ENCODE measurements at places on chromosomes 12 and 14.

GRCh38 chr12:97017213-97017612 is 110.2 kb downstream of the NEDD1 start:
- DNase-seq: no peak

DNA sequence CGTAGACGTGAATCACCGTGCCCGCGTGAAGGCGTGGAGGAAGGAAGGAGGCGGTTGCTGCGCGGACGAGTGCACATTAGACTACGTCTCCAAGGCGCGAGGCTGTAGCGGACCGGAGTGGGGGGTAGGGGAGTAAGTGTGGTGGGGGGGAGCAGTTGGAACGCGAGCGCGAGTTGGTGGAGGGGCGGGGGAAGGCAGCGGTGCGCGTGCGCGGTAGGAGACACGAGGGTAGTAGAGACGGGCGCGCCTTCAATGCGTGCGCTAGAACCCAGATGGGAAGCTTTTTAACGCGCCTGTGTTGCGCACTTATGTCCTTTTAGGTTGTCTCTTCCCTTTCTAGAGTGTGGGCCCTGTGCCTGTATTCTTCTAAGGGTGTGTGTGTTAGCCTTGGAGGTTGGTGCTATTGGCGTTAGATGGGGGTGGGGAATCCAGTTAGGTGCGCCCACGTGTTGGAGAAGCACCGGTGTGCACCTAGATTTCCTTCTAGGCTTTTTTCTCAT is 604 bp downstream of the EIF4B start:
- peak; percentile 76 for DNase-seq

DNA sequence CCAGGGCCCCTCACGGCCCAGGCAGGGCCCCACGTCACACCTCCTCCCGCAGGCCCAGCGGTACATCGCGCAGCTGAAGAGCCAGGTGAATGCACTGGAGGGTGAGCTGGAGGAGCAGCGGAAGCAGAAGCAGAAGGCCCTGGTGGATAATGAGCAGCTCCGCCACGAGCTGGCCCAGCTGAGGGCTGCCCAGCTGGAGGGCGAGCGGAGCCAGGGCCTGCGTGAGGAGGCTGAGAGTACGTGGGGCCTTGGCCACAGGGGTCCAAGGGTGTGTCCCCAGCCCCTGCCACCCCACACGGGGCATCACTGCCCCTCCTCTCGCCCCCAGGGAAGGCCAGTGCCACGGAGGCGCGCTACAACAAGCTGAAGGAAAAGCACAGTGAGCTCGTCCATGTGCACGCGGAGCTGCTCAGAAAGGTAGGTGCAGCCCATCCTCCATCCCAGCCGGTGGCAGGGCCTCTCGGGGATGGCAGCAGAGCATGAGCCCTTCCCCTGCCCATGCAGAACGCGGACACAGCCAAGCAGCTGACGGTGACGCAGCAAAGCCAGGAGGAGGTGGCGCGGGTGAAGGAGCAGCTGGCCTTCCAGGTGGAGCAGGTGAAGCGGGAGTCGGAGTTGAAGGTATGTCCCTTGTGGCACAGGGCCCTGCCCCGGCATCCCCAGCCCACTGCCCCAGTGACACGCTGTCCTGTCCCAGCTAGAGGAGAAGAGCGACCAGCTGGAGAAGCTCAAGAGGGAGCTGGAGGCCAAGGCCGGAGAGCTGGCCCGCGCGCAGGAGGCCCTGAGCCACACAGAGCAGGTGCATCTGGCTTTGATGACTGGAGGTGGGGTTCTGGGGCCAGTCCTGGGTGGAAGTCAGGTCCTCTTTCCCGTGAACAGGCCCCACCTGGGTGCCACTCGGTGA is 20.9 kb downstream of the HIP1R start:
- no peak for DNase-seq

DNA sequence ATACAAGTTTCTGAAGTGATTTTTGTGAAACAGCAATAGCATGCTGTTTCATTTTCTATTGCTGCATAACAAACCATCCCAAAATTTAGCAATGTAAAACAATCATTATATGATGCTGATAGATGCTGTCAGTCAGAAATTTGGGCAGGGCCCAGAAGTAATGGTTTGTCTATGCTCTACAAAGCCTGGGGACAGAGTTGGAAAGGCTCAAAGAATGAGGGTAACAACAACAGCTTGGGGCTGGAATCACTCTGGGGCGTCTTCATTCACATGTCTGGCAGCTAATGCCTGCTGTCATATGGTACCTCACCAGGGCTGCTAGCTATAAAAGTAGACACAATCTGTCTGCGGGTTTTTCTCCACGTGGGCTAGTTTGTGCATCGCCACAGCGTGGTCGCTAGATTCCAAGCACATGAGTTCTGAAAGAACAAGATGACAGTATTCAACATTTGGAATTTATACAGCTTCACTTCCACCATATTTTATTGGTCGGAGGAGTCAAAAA is 176.5 kb downstream of the BMP4 start:
- DNase-seq: no peak

DNA sequence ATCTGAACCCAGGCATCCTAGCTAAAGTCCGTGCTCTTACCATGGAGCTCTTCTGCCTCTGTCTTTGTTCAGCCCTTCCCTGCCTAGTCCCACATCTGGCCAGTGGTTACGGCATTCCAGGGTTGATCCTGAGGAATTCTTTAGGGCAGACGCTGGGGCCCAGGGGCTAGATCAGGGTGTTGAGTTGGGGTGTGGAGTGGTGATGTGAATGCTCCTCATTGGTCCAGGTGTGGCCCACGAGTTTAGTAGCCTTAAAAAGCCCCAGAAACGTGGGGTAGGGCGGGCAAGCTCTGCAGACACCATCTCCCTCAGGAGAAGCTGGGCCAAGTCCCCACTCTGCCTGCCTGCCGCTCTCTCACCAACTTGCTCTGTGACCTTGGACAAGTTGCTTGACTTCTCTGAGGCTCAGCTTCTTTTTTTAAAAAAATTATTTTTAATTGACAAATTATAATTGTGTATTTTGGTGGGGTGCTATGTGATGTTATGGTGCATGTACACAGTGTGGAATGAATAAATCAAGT is 9.0 kb upstream of the SERPINA6 start:
- no peak for DNase-seq

- DNase-seq: peak; percentile 92
Measured at GRCh38 chr14:22549981-22550673, 38.9 kb downstream of the DAD1 start.

DNA sequence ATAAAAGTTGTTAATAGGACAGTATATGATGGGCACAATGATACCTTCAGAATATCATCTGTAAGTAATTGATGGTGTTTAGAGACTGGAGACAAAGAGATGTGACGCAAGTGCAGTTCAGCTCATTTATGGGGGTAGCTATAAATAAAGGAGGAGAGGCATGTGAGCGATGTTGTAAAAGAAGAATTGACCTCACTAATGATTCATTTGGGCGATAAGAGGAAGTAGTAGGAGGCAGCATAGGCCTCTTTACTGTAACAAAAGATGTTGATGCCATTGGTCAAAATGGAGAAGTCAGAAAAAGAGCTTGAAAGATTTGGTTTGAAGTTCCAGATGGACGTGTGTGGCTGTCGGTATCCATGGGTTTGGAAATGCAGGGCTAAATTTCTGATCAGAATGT is 70.0 kb downstream of the FLRT2 start:
- DNase-seq: no peak

DNA sequence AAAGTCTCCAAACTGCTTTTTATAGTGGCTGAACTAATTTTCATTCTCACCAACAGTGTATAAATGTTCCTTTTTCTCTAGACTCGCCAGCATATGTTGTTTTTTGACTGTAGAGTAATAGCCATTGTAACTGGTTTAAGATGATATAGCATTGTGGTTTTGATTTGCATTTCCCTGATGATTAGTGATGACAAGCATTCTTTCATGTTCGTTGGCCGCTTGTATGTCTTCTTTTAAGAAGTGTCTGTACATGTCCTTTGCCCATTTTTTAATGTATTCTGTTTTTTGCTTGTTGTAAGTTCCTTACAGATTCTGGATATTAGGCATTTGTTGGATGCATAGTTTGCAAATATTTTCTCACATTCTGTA is 404.9 kb downstream of the FLRT2 start:
- no peak for DNase-seq

- DNase-seq: no peak
Measured at GRCh38 chr12:5582018-5582417, 150.1 kb downstream of the NTF3 start.

DNA sequence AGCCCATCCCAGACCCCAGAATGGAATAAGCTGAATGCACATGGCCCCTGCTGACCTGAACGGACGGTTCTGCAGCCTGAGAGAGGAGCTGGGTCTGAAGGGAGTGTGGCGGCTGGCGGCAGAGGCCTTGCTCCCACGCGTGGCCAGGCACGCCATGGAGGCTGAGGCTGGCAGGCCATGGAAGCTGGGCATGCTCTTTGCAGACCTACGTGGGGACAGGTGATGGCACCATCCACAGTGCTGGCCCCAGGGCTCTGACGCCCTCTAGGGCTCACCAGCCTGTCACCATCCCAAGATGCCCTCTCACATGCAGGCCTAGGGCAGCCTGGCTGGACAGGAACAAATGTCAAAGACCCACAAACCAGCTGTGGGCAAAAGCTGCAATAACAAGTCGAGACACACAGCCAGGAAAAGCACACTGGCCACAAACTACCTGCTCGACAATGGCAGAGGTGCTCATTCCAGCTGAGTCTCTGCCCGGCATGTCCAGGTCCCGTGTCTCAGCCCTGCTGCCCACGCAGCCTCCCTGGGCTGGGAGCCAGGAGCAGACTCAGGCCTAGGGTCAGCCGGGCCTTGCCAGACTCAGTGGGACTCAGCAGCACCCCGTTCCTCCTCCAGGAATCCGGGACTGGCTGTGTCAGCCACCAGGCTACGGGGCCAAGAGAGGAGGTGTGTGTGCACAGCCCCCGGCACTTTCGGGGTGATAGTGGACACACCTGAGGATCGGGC is 19.7 kb downstream of the BTBD6 start:
- no peak for DNase-seq

GRCh38 chr14:91343051-91343450 is 74.6 kb downstream of the CCDC88C start:
- no peak for DNase-seq

GRCh38 chr14:52315355-52315718 is 1.2 kb downstream of the PTGER2 start:
- DNase-seq: no peak

Data from T-helper 1 cell (primary cell).